Right renal pelvis (tissue), 4 donors: ENCODE measurements at places on chromosomes 2 and 18.

- no peak for DNase-seq
Observed at GRCh38 chr2:24722141-24722790, 70.9 kb downstream of the PTRHD1 start.

GRCh38 chr2:197184959-197185586 is 125.5 kb downstream of the ANKRD44 start:
- no peak for DNase-seq

DNA sequence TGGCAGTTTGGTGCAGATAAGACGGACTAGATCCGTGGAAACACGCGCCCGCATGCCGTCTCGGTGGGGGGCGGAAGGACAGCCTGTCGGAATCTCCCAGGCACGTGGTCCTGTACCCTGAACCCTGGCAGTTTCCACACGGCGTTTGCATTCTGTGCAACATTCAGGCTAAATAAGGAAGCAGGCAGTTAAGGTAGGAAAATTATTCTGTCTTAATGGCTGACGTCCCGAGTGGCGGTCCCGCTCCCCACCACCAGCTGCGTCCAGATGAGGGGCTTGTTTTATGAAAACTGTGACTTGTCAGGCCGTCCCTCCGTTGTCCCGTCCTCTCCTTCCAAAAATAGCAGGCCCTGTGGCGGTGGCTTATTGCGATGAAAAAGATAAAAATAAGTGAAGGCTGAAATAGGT is 120.2 kb downstream of the NFATC1 start:
- no peak for DNase-seq

- no peak for DNase-seq
Observed at GRCh38 chr2:33498291-33498956, 22.0 kb downstream of the RASGRP3 start.

DNA sequence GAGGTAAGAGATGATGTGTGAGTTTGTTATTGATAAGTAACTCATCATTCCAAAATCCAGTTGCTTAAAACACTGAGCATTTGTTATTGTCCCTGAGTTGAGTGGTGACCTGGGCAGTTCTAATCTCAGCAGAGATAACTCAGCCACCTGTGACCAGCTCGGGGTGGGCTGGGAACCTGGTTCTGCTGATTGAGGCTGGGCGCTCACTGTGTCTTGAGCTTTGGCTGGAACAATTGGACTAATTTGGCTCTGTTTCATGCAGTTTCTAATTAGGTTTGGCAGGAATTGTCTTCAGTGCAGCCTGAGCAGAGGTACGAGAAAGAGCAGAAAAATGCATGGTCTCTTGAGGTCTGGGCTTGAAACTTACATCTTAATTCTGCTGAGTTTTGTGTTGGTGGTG is 144.7 kb downstream of the RNF144A start:
- no peak for DNase-seq

DNA sequence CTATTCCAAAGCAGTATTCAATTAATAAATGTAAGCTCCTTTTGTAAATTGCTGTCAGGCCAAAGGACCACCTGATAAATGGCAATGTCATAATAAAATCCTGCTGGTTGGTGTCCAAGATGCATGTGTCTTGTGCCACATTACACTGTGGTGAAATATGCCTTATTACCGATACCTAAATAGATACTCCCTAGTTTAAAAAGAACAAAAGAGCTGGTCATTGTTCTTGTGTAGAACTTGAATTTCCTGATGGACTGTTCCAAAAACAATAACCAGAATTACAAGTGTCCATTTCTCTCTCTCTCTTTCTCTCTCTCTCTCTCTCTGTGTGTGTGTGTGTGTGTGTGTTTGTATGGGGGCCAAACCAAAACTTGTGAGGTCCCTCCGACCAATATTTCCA is 13.8 kb upstream of the LPIN1 start:
- DNase-seq: no peak

DNA sequence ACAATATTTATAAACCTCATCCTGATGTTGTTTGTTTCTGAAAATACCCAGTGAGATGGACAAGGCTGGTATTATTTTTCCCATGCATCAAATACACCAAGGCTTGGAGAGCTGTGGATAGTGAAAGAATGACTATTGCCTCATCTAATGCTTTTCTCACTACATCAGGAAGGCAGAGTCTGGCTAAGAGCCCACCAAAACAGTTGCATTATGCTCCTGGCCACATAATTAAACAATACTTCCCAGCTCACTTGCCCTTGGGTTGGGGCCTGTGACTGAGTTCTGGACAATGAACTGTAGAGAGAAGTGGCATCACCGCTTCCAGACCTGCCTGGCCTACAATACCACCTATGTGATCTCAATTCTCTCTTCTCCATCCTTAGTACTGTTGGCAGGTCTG is 46.4 kb upstream of the REEP1 start:
- no peak for DNase-seq
